ENCODE measurements at places on chromosomes 16 and 17.

DNA sequence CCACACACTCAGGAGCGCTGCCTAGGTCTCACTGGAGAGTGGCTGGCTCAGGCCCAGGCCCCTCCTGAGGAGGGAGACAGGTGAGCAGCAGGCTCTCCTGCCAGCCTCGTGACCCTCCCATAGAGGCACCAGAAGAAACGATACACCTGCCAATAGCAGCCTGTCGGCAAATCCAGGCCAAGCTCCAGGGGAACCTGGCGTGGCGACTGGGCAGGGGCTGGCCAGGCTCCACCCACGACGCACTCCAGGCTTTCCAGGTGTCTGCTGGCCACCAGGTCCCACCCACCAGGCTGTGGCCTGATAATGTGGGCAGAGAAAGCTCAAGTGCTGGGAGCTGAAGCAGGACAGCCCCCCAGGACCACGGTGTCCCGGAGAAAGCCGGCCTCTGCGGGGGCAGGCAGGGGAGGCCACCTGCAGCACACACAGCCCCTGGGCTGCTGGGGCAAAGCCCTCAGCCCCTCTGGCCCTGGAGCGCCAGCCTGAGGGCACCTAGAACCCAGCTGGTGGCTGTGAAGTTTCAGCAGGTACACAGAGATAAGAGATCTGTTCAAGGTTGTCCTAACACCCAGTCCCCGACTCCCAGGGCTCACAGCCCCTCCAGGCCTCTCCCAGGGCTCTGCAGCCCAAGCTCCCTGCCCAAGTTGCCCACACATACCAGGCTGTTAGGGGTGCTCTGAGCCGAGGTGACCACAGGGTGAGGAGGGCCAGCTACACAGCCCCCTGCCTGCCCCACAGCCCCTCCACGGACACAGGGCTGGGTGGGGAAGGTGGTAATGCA is 2.4 kb downstream of the PGAP6 start:
- no peak for DNase-seq

DNA sequence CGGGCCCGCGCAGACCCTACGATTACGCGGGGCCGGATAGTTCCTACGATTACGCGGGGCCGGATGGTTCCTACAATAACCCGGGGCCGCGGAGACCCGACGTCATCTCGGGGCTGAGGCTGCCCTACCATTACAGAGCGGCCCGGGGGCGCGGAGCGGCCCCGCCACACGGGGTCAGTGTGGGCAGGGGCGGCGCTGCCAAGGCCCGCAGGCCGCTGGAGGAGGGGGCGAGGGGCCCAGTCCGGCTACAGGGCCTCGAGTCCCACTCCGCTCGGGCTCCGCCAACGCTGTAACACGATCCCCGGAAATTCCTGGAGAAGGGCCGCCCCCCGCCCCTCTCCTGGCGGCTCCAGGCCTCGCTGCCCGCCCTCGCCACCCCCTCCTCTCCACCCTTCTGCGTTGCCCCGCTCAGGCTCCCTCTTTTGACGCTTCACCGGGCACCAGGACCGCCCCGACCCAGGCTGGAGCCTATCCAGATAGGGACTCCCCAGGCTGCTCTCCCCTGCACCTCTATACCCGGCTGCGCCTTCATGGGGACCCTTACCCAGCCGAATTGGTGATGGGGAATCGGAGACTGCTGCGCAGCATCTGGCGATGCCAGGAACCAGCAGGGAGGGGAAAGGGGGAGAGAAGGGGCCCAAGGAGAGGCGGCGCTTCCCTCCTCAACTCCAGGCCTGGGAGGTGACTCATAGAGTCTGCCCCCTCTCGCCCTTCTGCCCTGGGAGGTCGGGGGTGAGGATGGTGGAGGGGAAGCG is at the start of gene RAB34:
Gene RAB34 (minus strand): TSS at position 291 of the 755 bp plus-strand sequence. CDS start 602 bp downstream, outside the sequence.
- DNase-seq: peak; percentile 76

GRCh38 chr17:78643326-78643725 is 66.1 kb upstream of the DNAH17 start:
- no peak for DNase-seq

GRCh38 chr17:48589060-48589830 is 796 bp downstream of the HOXB3 start:
- DNase-seq: no peak

DNA sequence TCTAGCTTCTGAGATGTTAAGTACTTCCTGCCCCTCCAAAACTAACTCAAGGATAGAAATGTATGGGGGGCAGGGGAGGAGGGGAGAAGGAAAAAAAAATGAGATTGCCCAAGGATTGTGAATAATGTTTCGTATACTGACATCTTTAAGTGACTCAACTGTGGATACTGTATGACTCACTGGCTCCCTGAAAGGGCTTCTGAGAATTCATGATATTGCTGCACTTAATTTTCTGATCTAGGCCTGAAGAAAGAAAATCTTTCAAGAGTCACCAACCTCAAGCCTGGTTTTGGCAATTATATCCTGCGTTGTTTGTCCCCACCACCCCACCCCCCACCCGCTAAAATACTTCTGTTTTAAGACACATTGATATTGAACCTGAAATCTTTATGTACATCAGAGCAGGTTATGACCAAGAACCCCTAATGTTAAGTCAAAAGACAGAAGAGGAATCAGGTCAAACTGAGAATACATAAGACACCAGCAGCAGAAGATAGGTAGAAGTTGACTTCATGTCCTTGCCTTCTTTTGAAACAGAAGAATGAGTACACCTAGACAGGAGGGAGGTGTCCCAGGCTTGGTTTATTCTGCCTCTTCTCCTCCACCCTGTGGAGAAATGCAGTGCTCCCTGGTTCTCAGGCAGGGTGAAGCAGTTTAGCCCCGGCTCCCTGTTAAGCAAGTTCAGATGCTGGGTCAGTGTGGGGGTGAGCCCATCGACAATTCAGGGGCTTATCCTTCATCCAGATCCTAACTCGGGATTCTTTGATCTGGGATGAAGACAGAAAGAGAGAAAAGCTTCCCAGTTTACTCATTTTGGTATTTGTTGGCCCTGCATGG is 3.3 kb upstream of the FBXL20 start:
- peak; percentile 17 for DNase-seq

- DNase-seq: no peak
Observed at GRCh38 chr16:29304251-29304650, 102.3 kb downstream of the NPIPB11 start.

DNA sequence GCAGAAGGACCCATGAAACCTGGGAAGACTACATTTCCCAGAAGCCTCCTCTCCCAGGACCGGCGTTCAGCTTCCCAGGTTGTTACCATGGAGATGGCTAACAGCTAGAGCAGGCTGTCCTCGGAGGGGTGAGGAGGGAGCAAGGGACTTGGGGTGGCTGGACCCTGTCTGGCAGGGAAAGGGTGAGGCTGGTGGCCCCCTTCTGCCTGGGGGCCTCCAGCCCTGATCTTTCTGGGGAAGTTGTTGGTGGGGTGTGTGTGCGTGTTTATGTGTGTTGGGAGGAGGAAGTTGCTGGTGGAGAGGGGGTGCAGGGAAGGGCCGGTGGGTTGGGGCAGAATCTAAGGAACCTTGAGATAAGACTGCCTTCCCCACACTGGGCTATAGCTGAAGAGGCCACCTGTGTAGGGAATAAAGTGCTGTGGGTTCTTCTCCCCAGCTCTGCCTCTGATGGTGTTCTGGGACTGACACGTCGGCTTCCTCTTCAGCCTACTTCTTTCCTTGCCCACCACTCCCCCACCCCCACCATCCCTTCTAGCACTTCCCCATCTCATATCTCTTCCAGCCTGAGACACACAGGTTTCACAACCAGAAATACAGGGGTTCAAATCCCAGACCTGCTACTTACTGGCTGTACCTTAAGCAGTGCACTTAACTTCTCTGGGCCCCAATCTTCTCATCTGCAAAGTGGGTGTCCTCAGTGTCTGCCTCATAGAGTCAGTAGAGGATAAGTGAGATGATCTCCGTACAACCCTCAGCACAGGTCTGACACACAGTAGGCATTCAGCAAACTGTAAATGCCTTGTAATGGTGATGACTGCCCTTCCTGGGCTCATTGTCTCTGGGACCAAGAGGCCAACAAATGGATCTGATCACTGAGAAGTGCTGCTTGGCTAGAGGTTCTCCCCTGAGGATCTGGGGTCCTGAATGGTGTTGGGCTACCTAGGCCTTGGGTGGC is at the start of gene DRC7:
Gene DRC7 (plus strand): TSS at position 82 of the 955 bp plus-strand sequence. CDS start 3,144 bp downstream, outside the sequence.
- peak; percentile 26 for DNase-seq

DNA sequence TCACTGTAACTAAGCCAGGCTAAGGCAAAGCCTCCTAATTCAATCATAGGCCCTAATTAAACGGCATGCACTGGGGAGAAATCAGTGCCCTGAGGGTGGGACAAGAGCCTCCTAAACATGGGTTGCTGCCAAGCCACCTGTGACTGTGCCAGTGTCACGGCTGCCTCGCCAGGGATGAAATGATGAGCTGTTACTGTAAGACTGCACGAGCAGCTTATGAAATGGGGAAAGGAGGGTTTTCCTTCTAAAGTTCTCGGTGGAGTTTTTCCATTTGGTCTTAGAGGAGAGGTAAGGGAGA is 12.7 kb downstream of the TMEM11 start:
- DNase-seq: no peak

DNA sequence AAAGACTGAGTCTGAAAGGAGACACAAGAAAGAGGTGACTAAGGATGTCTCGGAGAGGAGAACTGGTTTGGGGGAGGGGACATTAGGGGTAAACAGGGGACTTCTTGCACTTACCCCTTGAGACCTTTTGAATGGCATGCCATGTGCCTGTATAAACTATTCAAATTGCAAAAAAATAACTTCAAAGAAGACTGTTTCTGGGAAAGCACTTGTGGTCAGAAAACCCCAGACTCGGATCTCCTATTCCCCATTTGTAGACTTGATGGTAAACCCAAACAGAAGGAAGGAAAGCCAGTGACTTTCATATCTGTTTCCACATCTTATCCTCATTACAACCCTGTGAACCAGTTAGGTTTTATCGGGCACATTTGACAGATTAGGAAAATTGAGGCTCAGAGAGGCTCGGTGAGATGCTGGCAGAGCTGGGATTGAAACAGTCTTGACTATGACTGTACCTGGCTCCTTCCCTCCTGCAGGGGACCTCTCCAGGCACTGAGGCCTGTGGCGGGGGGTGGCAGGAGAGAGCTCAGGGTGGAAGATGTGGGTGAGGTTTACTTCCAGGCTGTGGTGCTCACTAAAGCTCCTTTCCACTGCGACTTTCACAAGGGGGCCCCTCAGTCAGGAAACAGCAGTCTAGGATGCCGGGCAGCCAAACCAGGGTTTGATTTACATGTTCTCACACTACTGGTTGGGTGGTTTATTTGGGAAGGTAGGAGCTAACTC is 30.5 kb upstream of the PLCG2 start:
- no peak for DNase-seq

GRCh38 chr16:49697631-49698452 is 158.1 kb downstream of the ZNF423 start:
- no peak for DNase-seq

DNA sequence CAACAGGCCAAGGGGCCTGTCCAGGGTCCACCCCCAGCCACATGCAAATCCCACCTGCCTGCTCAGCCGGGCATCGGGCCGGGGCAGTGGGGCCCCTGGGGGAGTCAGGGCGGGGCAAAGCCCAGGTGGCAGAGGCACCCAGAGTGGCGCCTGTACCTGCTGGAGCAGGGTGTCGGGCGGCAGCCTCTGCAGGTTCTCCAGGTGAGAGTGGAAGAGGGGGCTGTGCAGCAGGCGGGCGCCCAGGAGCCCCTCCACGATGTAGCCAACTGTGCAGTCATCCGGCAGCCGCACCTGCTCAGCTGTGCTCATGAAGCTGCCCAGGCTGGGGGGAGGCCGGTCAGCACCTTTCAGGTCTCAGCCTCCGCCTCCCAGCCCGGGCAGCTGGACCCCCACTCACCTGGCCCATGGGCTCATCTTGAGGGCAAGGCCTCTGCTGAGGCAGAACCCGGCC is 2.1 kb downstream of the RFNG start:
- DNase-seq: no peak

GRCh38 chr17:44424828-44425461 is 35.5 kb upstream of the ITGA2B start:
- DNase-seq: no peak

DNA sequence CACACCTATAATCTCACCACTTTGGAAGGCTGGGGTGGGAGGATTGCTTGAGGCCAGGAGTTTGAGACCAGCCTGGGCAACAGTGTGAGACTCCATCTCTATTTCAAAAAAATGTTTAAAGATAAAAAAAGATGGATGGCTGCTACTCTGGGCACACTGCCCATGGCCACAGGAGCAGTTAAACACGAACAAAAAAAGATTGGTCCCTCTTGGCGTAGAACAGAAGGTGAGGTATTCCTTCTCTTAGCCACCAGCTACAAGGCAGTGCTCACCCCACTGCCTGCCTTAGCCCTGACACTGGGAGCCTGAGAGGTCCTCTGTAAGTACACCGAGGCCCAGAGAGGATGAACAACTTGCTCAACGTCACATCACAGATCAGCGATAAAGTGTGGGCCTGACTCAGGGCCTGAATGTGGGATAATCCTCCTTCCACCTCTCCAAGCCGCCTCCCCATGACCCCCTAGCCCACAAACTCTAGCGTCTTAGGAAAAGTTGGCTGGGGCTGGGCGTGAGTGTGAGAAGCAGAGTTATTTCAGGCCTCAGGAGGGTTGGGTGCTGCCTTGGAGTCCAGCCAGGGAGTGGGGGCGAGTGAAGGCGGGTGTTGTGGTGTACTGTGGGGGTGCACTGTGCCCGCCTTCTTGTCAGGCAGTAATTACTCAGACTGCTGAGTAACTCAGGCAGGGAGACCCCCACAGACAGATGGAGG is 2.3 kb upstream of the DPH1 start:
- no peak for DNase-seq

GRCh38 chr16:23491490-23492391 is 18.6 kb downstream of the GGA2 start:
- no peak for DNase-seq

DNA sequence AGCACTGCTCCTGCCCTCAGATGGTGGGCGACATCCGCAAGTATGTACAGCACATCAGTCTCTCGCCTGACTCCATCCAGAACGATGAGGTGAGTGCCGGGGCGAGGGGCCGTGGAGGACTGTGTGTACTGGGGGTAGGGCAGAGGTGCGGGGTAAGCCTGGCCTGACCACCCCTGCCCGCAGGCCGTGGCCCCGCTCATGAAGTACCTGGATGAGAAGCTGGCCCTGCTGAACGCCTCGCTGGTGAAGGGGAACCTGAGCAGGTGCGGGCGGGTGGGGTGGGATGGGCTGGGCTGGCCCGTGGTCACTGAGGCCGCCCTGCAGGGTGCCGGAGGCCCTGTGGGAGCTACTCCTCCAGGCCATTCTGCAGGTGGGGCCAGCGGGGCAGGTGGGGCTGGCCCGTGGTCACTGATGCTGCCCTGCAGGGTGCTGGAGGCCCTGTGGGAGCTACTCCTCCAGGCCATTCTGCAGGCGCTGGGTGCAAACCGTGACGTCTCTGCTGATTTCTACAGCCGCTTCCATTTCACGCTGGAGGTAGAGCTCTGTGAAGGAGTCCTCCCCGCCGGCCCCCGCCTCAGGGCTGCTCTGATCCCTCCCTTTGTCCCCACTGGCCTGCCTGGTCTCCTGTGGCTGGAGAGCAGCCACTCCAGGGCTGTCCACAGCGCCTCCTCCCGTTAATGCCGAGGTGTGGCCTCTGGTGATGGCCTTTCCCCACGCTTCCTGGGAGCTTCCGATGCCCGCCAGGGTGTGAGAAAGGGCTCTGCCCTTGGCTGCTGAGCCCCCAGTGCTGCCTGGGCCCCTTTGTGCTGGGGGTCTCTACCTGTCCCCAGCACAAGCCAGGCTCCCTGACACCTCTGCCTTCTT is 5.0 kb downstream of the TSR3 start:
- DNase-seq: peak; percentile 45

- no peak for DNase-seq
Observed at GRCh38 chr16:33877-34647, 19.3 kb downstream of the POLR3K start.

GRCh38 chr17:46819906-46820351 is 1.4 kb upstream of the WNT3 start:
- no peak for DNase-seq

Measured in NCI-H460 (cell line).